Effector memory CD4-positive, alpha-beta T cell (primary cell): ENCODE measurements at places on chromosomes 2 and 18.

- no peak for DNase-seq
Observed at GRCh38 chr2:44615950-44616518, 254.3 kb downstream of the CAMKMT start.

- DNase-seq: no peak
Observed at GRCh38 chr18:45325778-45326177, 289.5 kb upstream of the SLC14A2 start.

GRCh38 chr18:66760559-66760958, 156.7 kb upstream of the CDH19 start:
- DNase-seq: no peak

GRCh38 chr2:49832555-49832954, 678.2 kb upstream of the FSHR start:
- DNase-seq: no peak

DNA sequence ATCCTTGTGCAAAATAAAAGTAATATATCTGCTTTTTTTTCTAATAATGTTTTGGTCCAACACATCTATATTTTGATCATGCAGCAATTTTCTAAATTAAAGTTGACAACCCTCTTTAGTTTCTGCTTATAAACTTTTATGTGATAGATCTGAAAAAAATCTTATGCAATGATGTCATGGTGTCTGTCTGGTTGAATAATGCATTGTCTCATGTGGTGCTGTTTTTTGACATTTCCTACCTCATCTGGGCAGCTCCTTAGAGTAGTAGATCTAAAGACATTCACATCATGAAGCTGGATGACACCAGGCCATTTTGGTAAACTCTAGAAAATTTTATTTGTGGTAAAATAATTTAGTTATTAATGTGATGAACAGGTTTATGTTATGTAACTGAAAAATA, 106.8 kb upstream of the FN1 start:
- DNase-seq: no peak

GRCh38 chr2:239640210-239640609, 239.4 kb upstream of the HDAC4 start:
- no peak for DNase-seq

GRCh38 chr18:38368246-38368645, 802.6 kb upstream of the CELF4 start:
- no peak for DNase-seq

DNA sequence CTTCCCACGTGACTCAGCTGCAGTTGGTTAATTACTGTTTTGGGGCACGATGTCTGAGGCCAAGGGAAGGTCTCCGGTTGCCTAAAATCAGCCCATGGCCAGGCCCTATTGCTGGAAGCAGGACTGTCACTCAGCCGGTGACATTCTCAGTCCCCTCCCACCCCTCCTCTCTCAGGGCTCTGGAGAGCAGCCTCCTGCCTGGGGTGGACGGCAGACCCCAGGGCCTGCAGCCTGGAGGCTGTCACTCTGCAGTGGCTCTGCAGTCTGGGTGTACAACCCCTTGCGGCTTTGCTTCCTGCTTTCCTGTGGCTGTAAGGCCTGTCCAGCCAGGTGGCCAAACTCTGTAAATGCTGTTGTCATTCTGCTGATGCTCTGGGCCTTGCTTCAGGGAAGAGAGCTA, 32.8 kb downstream of the ZBTB7C start:
- no peak for DNase-seq

- no peak for DNase-seq
Observed at GRCh38 chr2:170740660-170741059, 25.5 kb downstream of the SP5 start.
